ENCODE measurements at places on chromosomes 6 and 20.

- no peak for DNase-seq
These were observed 522.2 kb upstream of the FLRT3 start for GRCh38 chr20:14859627-14860026.

DNA sequence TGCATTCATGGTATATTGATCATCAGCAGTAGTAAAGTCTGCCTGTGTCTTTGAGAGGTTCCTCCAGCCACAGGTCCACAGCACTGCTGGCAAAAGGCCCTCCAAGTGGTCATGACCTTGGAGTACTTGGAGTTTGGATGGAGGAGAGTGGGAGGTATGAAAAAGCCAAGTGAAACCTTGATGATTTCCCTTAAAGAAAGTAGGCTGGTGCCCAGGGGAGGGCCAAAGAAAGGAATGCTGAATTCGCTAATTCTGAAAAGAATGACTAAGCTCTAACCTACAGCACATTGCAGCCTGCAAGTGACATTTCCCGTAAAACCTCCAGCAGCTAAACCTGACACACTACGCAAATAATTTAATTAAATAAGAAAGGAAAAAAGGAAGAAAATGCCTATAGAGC, 223.4 kb upstream of the TAB2 start:
- no peak for DNase-seq

- peak; percentile 82 for DNase-seq
These were observed 50.0 kb upstream of the EZR start for GRCh38 chr6:158868890-158869825.

DNA sequence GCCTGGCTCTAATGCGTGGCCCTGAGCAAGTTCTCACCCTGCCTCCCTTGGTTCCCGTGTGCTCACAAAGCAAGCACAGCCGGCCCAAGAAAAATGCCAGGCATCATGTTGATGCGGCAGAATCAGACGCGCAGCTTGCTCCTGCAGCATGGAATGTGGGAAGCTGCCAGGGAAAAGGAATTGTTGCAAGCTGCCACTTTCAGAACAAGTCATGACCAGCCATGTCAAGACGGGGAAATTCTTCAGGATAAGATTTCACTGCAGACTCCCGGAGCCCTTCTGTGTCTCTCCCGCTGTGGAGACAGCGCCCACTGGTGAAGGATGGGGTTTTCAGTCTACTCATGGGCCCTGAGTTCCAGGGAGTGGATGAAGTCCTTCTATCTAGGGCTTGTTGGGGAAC, 4.6 kb downstream of the DACT2 start:
- no peak for DNase-seq

- no peak for DNase-seq
These were observed 15.2 kb upstream of the GUCA1A start for GRCh38 chr6:42158011-42158410.

- no peak for DNase-seq
These were observed 16.0 kb downstream of the TM9SF4 start for GRCh38 chr20:32125506-32125905.

GRCh38 chr6:136114661-136115060, 135.4 kb downstream of the MTFR2 start:
- DNase-seq, result no peak

DNA sequence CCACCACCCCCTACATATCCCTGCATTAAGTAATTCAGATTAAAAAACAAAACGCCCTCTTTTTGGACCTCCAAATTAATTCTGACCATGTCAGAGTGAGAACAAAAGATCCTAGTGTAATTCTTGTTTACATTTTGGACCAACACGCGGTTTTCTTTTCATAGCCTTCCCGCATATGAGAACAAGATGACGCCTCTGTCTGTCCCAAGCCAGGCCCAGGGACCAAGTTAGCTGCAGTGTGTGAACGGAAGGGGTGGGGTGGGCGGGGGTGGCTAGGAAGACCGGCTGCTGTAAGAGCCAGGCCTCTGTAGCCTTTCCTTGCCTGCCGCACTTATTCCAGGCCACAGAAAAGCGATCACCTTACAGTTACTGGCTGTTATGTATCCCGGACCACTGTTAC, 68.0 kb downstream of the PLCG1 start:
- no peak for DNase-seq

GRCh38 chr6:111871725-111872400, 1.4 kb downstream of the FYN start:
- no peak for DNase-seq

- no peak for DNase-seq
These were observed 39.2 kb downstream of the GPR6 start for GRCh38 chr6:110017306-110017705.

DNA sequence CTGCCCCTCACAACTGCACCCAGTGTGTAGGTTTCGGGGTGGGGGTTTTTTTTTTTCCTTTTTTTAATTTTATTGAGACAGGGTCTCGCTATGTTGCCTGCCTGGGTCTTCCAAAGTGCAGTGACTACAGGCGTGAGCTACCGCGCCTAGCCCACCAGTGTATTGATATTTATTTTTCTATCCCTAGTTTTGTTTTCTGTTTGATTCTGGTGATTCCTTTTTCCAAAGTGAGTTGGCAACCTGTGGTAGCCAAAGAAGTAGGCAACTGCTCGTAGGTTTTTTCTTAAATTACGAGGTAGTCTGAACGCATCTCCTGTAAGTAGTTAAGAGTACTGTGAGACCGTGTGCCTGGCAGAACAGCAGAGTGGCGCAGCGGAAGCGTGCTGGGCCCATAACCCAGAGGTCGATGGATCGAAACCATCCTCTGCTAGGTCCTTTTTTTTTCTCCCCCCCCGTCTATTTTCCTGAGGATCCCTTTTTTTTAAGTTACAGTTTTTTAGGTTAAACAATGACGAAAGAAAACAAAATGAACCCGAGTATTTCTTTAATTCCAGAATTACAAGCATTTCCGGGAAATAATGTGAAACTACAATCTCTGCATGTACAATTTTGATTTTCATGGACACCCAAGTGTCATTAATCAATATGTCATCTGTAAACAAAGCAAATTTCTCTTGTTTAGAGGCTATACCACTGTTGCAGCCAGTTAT, 78.7 kb upstream of the BTN3A2 start:
- peak; percentile 85 for DNase-seq

DNA sequence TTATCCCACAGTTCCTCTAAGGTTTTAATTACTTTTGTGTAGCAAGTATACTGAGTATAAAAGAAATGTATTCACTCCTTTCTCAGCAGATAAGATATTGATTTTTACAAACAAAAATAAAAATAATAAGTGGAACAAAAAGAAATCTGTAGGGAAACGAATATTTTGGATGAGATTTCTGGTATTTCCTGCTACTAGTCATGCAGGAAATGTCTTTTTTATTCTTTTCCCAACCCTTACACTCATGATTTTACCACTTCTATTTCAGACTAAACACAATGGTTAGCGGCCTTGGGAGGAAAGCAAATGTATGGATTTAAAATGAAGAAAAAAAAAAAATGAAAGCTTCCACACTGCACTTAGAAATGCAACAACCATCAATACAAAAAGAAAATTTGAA, 580.5 kb upstream of the MARCKS start:
- DNase-seq, result no peak

DNA sequence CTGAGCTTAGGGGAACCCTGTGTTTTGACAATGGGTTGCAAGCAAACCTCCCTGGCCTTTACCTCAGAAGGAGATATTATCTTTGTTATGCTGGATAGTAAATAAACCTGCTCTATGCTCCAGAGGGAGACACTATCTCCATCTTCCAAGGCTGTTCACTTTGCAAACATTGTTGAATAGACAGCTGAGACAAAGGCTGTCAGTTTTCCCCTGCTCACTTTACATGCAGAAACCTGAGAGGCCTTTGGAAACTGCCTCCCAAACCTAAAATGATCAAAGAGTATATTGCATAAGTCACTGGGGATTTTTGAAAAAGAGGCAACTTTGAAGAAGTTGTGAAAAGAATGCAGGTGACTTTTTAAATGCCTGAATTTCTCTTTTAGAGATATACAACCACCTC, 61.6 kb downstream of the MRAP2 start:
- no peak for DNase-seq

- no peak for DNase-seq
These were observed at the start of gene ISM1 for GRCh38 chr20:13220904-13221297. TSS of gene ISM1 (plus strand) at chr20:13221274. CDS start at chr20:13221777, 503 bp downstream.

GRCh38 chr20:33162753-33163152, 5.2 kb upstream of the BPIFA2 start:
- DNase-seq, result no peak

- no peak for DNase-seq
These were observed 29.5 kb upstream of the TMEM14A start for GRCh38 chr6:52641388-52641787.

DNA sequence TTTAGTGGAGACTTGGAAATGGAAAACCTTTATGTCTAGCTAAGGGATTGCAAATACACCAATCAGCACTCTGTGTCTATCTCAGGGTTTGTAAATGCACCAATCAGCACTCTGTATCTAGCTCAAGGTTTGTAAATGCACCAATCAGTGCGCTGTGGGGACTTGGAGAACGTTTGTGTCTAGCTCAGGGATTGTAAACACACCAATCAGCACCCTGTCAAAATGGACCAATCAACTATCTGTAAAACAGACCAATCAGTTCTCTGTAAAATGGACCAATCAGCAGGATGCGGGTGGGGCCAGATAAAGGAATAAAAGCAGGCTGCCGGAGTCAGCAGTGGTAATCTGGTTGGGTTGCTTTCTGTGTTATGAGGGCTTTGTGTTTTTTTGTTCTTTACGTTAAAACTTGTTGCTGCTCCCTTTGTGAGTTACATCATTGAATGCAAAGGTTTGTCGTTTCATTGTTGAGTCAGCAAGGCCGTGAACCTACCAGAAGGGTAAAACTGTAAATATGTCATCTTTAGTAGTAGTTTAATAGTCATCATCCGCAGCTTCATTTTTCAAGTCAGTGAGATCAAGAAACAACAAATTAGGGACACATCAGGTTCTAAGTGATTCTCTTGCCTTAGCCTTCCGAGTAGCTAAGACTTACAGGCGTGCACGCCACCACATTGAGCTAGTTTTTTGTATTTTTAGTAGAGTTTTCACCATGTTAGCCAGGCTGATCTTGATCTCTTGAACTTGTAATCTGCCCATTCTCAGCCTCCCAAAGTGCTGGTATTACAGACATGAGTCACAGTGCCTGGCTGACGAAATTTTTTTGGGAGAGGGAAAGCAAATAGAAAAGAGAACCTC, 22.7 kb upstream of the NUP153 start:
- DNase-seq, result no peak

DNA sequence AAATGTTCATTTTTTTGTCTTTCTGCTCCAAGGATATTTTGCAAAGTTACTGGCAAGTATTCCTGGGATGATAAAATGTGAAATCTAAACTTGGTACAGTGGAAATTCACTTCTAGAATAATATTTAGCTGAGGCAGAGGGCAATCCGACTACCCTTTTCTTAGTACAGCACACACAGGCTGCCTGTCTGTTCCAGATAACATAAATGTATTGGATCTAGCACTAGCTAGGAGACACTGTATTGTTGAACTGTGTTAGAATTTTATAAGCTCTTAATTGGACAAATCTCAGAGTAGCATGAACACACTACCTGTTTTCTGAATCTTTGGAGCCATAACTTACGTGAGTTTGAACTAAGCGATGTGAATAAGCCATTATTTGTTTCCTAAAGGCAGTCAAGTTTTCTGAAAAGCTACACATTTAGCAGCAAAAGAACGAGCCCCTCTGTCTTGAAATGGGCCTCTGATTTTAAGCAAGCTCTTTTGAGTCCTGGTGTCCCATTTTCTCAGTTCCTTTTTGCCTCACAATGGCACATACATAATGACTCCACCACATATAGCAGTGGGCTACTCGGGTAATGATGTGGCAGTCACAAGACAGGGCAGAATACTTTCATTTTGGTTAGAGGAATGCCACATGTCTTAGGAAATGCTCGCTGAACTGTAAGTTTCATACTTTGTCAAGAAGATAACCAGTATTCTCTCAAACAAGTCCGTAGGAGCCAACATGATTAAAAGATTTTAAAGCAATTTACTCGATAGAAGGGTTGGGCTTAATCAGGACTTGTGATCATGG, 116.5 kb upstream of the ESR1 start:
- no peak for DNase-seq

DNA sequence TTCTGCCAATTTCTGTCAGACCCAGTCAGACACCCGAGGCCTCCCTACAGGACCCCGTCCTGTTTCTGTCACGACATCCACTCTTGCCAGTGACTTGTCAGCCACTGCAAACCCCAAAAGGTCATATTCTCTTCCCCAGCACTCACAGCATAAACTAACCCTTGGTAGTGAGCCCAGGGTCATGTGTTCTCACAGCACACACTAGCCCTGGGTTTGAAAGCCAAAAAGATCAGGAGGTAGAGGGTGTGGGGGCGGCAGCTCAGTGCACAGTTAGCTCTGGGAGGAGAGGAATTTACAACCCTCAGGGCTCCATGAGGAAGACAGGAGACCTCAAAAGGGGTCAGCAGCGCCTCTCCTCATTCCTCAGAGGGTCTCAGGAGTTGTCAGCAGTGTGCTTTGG, 9.9 kb upstream of the SNX9 start:
- no peak for DNase-seq

DNA sequence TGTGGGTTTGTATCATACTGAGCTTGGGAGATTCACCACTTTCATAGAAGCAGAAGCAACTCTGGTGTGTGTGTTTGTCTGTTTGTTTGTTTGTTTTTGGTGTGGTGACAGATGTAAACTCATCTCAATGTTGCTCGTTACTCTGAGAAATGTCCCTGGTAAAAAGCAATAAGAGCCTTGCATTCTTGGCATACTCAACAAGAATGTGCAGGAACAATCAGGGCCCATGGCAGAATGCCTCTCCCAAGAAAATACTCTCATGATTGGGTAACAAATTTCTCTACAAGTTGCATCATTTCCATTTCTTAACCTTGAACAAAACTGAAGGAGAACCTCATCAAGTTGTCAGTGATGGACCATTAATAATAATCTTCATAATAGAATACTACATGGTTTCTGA, 43.0 kb upstream of the PKHD1 start:
- DNase-seq, result no peak

DNA sequence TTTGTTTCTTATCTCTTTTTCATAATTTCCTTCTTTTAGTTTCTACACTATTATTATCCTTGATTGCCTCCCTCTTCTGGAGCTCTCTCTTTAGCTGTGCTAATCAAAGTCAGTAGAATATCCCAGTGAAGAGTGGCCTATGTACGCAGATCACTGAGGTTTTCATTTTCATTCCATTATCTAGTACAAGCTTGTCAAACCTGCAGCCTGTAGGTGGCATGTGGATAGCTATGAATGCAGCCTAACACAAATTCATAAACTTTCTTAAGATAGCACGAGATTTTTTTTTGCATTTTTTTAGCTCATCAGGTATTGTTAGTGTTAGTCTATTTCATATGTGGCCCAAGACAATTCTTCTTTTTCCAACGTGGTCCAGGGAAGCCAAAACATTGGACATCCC, 825.7 kb upstream of the MAP3K7 start:
- no peak for DNase-seq

DNA sequence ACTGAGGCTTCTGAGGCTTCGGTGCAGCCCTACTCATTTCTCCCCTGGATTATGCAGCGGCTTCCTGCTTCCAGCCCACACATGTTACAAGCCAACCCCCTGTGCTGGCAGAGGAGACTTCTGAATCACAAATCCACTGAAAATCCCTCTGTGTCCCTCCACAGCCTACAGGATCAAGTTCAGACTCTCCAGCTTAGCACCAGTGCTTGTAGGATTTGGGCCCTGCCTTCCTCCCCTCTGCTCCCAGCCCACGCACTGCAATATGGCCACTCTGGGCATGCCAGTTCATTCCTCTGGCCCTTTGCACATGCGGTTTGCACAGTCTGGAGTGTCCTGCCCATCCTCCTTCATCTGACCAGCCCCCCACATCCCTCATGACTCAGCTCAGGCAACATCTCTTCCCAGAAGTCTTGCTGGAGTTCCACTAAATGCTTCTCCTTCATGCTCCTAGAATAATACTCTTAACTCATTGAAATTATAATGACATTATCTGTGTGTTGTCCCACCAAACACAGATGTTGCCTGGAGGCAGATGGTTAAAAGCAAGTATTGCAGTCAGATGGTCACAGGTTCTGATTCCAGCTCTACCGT, 15.9 kb upstream of the MDGA1 start:
- DNase-seq, result no peak

Measured in NCI-H2227 treated with DMSO at 0.1 percent for 48 hours (cell line).